Effector memory CD4-positive, alpha-beta T cell (primary cell): ENCODE measurements at places on chromosomes 7 and 10.
A peak's percentile ranks its signal among the peaks of the same experiment; 100 is the strongest.

GRCh38 chr10:81026591-81026990, 488.9 kb downstream of the SH2D4B start:
- DNase-seq: no peak

GRCh38 chr7:1895664-1896515, 225.8 kb downstream of the ELFN1 start:
- DNase-seq: no peak

GRCh38 chr10:58335306-58336005, 650 bp downstream of the UBE2D1 start:
- DNase-seq: no peak

GRCh38 chr7:123747620-123748141, 1.1 kb downstream of the WASL start:
- peak; percentile 1 for DNase-seq
